Brain (organoid and tissue), 16 donors: ENCODE measurements at places on chromosomes 5 and 9.

GRCh38 chr5:151703227-151703626, 16.5 kb upstream of the SPARC start:
- no peak for DNase-seq

DNA sequence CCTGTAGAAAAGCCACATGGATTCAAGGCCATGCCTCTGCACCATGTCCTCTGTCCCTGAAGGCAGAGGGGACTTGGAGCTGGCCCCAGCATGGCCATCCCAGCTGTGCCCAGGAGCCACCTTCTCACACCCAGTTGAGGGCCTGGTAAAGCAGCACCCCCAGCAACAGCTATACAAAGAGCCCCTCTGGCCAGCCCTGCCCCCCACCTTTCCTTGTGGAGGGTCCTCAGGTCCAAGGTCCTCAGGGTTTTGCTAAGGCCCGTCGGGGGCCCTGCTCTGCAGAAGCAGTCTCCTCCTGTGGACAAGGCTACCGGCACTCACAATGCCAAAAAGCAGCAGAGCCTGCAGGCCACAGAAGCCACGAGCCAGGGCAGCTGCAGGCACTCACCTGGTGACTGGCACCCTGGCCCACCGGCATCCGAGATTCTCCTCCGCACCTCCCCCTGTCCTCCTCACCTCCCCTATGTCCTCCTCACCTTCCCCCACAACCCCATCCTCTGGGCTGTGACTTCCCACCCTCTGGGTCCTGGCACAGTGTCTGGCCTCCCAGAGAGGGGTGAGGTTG, 39.9 kb upstream of the LPCAT1 start:
- no peak for DNase-seq

- DNase-seq: peak; percentile 52
Observed at GRCh38 chr5:142053426-142054151, 40.8 kb upstream of the GNPDA1 start.

DNA sequence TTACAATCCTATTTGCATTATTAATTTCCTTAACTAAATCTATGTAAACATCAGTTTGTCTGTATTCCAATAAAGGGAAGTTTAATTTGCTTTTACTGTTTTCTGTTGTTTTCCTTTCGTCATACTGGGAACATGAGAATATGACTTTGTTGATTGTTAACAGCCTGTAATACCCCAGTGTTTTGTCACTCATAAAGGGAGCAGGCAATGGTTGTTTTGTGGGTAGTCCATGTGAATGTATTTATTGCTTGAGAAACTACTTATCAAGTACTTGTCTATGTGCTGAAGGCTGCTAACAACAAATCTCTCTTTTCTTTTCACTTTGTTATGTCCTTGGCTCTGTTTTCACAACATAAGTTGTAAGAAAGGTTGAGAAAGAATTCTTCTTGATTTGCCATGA, 1070.2 kb upstream of the ACO1 start:
- no peak for DNase-seq

DNA sequence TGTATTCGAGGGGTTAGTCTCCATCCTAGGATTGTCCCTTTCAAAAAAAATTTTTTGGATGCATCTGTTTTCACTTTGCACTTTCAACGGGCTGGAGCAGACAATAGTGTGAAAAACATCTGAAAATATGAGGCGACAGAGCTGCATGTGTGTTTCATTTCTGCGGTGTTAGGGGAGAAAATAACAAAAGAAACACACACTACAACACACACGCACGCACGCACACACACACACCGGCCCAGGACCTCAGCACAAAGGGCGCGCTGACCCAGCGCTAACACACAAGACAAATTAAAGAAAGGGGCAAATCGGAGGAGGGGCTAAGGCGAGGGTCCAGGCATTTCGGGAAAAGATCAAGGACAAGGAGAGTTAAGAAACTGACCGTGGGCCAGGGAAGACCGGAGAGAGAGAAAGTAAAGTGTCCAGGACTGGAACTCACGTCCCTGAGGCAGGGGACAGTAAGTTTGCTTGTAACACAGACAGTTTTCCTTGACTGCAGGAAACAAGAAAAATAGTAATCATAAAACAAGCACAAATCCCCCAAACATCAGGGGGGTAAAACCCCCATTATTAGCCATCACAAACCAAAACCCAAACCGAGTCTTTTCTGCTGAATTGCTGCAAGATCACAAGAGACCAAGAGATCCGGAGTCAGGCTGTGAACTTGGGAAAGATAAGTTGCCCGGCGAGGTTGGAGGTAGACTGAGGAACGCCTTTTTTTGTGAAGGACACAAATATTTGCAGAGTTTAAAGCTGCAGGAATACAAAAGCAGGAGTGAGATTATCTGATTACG, 302.1 kb downstream of the PARP8 start:
- peak; percentile 62 for DNase-seq

DNA sequence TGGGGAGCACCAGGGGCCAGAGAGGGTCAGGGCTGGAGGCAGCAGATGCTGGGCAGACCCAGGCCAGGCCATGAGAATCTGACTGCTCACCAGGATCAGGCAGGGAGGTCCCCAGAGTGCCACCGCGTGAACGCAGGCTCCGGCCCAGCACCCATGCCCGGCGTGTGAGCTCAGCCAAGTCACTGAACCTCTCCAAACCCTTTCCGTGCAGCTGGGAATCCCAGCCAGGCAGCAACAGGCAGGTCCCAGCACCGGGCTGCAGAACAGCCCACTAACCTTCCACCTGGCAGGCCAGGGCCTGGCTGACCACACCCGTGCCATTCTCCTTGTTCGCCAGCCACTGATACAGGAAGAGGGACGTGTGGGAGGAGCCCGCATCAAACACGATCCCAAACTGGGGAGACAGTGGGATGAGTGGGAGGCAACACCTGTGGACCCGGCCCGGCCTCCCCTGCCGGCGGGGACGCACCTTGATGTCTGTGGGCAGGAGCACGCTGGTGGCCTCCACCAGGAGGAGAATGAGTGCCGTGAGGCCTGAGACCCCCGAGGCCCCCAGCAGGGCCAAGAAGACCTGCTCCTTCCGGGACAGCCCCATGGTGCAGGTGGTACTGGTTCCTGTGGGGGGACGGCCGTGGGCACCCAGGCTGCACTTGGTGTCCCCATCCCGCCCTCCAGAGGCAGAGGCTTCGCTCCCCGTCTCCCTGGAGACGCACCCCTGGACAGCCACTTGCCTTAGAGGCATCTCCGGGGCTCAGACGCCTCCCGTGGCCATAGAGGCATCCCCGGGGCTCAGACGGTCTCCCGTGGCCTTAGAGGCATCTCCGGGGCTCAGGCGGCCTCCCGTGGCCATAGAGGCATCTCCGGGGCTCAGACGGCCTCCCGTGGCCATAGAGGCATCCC, 3.2 kb downstream of the ENTPD8 start:
- no peak for DNase-seq

DNA sequence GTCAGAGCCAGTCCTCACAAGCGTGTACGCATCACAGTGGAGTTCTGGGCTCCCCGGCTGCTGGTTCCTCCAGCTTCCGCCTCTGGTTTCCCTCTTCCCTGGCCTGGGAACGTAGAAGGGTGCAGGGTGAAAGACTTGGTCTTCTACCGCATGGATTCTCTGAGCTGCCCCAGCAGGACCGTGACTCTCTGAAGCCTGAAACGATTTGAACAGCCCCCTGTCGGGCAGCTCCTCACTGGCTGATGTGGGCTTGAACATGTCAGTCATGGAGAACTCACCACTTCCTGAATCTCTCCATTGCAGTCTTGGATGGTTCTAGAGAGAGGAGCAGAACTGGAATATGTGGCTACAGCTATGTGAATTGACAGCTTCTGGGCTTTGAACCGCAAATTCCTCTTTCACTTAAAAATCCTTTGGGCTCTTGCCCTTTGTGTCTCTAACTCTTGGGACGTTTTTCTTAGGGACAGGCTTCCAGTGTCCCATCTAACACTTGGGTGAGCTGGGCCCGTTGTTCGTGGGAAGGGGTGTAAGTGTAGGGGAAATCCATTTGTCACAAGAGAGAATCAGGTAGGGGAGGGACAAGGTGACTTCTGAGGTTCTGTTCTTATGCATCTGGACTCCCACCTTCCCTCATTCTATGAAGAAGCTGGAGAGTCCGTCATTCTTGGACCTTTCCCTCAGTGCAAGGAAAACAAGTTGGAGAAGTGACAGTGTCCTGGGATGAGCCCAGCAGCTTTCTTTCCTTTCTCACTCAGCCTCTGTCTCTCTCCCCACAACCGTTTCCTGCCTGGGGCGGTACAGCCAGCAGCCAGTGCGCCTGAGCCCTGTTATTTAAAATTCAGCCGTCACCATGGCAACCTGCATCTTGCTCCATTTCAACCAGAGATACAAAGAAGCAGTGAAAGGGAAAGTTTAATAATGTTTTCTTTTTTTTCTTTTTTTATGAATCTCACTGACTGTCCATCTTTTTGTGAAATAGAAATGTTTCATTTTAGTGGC, 84.7 kb downstream of the PTTG1 start:
- DNase-seq: peak; percentile 96

GRCh38 chr5:3392306-3392939, 203.2 kb upstream of the IRX1 start:
- DNase-seq: no peak

DNA sequence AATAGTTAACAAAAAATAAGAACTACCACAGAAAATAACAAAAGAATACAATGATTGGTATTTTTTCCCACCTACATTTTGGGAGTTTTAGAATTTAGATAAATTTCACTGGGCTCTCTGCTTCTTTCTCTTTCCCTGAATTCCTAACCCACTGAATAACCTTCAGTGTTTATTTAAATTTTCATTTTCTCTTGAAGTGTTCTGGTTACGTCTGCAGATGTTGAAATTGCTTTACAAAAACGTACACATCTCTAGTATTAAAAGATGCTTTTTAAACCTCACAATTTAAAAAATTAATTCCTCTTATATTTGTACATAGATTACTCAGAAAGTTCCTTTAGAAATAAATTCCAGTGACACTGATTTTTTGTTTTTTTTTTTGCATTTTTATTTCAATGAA, 158.7 kb upstream of the TUT7 start:
- no peak for DNase-seq

DNA sequence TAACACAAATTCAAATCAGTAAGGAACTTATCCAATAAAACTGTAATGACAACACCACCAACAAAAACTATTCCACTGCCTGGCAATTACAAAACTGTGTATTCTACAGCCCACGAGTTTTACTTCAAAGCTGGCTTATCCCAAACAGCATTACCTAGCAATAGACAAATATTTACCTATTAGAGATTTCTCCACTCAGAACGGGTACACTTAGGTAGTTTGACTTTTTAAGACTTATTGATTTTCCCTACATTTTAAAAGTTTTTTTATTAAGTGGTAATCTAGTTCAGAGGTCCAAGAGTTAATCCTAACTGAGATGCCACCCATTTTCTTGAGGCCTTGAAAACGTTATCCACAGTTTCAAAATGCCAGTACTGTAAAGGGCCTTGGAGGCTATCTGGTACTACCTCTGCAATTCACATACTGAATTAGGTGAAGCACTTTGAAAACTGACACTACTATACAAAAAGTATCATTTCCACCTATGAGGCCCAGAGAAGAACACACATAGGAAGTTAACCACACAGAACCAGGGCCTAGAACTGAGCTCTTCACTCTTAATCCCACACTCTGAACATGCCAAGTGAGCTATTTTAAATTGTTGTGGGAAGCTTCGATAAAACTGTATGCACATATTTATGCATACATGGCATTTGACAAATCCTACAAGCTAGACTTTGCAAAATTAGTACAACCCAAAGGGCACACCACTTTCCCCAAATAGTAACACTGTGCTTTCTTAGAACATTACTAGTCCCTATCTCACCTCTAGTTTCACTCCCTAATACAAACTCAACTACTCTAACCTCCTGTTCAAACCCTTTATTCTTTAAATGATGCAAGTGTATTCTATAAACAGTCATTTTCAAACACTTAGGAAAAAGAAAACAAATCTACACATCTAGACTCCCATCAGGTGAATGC, 2.1 kb downstream of the NADK2 start:
- no peak for DNase-seq

- no peak for DNase-seq
Observed at GRCh38 chr9:1173211-1173610, 123.1 kb downstream of the DMRT2 start.

DNA sequence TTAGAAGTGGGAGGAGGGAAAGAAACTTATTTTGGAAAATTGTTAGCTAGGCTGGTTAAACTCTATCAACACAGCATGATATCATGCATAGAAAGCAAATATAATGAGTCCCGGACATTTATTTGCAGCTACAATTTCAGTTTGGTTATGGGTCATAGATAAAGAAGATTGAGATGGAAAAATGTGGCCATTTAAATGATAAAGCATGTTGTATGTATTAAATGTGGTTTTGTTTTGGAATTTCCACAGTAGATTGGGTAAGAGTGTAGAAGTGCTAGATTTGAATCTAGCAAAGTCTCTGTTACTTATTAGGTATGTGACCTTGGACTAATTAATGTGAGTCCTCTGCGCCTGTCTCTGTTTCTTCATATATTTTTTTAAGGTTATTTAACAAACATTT, 217.4 kb downstream of the KDM4C start:
- DNase-seq: no peak

DNA sequence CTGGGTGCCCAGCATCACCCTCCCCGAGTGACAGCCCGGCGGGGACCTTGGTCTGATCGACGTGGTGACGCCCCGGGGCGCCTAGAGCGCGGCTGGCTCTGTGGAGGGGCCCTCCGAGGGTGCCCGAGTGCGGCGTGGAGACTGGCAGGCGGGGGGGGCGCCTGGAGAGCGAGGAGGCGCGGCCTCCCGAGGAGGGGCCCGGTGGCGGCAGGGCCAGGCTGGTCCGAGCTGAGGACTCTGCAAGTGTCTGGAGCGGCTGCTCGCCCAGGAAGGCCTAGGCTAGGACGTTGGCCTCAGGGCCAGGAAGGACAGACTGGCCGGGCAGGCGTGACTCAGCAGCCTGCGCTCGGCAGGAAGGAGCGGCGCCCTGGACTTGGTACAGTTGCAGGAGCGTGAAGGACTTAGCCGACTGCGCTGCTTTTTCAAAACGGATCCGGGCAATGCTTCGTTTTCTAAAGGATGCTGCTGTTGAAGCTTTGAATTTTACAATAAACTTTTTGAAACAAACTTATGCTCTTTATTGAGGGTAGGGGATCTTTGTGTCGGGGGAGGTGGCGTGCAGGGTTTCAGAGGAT, 1.3 kb downstream of the GADD45G start:
- DNase-seq: peak; percentile 57

GRCh38 chr5:93580063-93580926, 724 bp downstream of the NR2F1-AS1 start:
- peak; percentile 70 for DNase-seq

DNA sequence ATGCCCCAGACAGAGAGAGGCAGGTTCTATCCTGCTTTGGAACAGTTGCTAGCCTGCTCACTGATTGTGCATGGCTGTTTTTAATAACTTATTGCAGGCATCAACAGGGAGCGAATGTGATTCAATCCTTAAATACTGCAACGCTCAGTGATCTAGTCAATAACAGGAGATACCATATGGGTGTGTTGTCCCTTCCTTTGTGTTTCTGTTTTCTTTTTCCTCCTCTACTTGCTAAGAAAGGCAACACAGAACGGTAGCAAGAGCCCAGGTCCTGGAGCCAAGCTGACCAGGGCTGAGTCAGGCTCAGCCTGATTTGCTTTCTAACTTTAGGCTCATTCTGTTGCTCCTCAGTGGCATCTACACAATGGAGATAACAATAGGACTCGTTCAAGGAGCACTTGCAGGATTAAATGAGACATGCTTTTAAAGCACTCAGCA, 98.6 kb upstream of the EQTN start:
- no peak for DNase-seq
